ENCODE measurements at places on chromosomes 2 and 18.

DNA sequence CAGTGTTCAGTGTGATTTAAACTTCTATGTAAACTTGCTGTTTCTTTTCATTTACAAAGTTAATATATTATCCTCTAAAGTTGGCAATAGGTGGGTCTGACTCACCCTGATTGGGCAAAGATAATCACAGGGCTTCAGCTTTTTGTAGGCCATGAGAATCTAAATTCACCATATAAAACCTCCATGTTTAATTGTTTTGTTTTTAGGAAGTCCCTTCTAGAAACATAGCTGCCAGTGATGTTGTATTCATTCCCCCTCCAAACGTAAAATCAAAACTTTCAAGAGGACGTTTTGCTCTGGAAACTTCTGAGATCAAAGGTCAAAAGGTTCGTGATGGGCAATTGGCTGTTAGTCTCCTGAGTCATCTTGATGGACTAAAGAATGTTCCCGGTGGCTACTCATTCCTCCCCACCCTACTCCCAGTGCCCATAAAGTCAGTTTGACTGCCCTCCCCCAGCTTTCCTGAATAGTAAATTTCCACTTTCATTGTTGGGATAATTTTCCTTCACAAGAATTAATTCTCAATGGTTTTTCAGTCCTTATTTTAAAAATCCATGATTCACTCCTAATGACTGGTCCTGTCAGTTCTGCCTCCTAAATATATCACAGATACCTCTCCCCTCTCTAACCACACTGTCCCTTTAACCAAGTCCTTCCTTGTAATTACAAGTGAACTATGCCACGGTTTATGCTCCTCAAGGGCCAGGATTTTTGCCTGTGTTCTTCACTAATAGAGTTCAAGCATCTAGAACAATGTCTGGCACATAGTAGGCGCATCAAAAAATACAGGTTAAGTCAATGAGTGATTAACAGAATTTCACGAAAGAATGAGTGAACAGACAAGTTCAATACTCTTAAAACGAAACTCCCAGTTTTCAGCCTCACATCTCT, 164.4 kb upstream of the VRK2 start:
- peak; percentile 87 for DNase-seq

DNA sequence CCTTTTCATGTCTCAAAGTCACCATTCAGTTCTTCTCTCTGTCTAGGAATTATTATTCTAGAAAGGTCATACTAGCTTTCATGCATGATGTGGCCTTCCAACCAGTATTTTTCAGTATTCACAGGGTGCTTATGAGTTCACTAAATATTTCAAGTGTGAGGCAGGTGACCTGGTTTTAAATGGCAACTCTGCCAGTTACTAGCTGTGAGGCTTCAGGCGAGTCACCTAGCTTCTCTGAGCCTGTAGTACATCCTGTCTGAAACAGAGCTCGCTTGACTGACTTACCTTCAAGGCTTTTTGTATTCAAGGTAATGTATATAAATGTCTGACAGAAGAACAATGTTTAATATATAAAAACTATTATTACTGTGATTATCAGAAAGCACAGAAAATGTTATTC, 19.4 kb upstream of the ACVR1 start:
- peak; percentile 56 for DNase-seq

- DNase-seq = no peak
Measured at GRCh38 chr18:62944454-62944853, 229.1 kb downstream of the PHLPP1 start.

DNA sequence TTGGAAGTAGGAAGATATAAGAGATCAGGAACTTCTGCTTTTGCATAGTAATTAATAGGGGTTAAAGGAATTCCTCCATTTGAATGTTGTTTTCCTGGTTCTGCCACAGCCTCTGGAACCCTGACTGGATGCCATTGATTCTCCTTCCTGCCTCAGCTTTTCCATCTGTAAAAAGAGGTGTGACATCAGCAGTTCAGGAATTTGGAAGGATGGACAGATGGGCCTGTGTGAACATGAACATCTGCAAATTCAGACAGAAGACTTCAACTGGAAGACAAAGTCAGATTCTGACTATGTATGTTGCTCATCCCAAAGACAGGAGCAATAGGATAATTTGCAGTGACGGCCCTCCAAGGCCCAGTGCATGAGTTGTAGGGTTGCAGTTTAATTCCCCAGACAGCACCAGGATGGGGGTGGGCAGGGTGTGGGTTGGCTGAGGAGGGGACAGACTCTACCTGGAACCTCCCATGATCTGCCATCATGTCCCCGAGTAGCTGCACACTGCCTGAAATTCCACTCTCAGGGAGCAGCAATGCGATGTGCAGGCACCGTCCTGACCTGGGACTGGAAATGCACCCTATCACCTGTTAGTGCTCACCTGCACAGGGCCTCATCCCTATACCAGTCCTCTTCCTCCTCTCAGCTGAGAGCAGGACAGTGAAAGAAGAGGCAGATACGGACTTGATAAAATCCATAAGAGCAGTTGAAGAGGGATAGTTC, 98.9 kb upstream of the EPAS1 start:
- peak; percentile 56 for DNase-seq

GRCh38 chr18:78431606-78432005, 548.0 kb upstream of the SALL3 start:
- no peak for DNase-seq

DNA sequence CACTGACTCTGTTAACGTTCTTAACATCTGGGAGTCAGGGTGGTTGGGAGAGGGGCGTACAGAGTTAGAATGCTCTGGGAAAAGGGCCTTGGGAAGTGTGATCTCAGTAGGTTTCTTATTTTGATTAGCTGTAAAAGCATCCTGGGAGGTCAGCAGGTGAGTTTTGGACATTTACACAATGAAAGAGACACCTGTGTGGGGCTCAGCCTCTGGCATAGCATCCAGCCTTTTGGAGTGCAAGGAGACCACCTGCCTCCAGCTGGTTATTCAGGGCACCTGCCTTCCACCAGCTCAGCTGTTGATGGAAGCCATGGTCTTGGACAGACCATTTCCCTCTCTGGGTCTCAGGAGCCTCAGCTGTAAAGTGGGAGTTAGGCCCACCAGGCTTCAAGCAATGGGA, 49.7 kb downstream of the ACAA2 start:
- DNase-seq = no peak
